ENCODE measurements at places on chromosomes 16 and 17.

GRCh38 chr17:51500454-51500853 is 240.1 kb downstream of the UTP18 start:
- DNase-seq, result no peak

DNA sequence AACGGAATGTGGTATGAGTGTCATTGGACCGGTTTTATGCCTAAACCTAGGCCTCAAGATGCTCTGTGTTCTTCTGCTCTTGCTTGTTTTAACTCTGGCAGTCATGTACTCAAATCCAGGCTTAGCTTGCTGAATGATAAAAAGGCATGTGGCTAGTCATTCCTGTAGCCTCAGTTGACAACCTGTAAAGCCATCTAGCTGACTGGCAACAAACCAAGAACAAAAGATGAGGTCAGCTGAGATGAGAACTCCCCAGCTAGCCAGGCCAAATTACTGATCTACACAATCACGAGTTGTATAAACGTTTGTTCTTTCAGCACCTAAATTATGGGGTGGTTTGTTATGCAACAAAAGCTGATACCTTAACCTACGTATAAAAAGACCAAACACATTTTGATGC is 1406.0 kb upstream of the CDH8 start:
- no peak for DNase-seq

DNA sequence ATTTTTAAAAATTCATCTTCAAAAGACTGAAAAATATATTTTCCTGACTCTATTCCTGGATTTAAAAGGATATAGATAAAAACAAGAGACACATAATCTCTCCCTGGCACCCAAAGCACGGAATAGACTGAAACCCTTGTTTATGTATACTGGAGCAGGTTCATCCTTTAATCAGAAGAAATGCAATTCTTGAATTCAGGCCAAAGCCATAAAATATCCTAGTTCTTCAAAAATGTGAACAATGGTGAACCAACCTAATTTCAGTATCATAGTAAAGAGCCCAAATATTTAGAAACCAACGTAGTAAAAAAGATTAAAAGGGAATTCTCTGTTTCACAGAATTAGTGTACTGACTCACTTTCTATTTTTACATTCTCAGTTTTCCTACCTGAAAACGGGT is 188.5 kb upstream of the C17orf78 start:
- DNase-seq, result no peak

- no peak for DNase-seq
Measured at GRCh38 chr16:57766714-57767348, 31.3 kb downstream of the KATNB1 start.

DNA sequence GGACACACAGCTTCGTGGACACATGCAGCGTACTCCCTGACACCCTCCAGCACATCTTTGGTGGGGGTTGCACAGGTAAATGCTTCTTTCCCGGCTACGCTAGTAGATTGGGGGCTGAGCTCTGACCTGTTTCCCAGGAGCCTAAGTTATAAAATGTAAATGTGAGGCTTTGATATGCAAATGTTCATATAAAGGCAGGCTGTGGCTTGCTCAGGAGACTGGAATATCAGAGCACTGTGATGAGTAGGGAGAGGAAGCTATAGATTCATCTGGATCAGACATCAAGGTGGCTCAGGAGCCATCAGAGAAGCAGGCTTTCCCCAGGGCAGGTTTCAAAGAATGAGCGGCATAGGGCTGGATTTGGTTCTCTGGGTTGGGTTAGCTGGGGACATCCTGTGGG is 3.4 kb upstream of the ETV4 start:
- DNase-seq, result no peak

- no peak for DNase-seq
Measured at GRCh38 chr17:69423450-69423849, 9.0 kb downstream of the MAP2K6 start.

DNA sequence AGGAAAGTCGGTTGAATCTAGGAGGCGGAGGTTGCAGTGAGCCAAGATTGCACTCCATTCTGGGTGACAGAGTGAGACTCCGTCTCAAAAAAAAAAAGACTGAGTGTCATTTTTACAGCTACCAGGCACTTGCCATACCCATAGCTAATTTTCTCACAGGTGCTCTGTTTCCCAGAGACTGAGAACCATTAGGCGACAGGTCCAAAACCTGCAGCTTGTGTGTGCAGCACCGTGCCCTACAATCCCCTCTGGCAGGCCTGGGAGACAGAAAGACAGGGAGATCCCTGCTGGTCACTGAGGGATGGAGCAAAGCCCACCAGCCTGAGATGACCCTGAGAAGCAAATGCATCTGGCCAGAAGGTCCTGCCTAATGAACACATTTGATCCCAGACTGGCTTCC is 2.7 kb downstream of the TFAP4 start:
- DNase-seq, result no peak

GRCh38 chr17:28081467-28081866 is 39.0 kb downstream of the NLK start:
- no peak for DNase-seq

DNA sequence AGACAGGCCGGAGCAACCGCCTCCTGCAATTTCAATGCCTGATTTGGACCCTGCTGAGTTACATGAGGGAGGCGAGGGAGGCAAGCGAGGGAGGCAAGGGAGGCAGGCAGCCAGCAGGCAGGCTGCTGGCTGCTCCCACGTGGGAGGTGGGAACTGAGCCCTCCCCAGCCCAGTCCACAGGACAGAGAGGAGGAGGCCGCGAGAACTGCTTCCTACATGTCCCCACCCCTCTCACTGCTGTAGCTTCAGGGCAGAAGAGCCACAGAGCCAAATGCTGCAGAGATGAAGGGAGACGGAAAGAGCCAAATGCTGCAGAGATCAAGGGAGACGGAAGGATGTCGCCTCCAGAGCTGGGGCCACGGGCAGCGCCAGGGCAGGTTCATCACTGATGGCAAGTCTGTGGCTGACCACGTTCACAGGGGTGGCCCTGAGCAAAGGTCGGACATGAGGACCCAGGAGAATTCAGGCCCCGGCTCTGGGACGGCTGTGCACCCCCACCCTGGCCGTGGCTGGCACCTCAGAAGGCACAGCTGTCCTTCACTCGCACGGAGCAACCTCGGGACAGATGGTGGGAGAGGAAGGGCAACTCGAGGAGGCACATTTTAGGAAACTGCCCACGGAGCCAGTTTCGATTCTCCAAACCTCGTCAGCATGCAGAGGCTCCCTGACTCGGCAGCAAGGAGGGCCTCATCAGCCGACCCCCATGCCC is 21.5 kb downstream of the RPH3AL start:
- DNase-seq, result peak; percentile 38

GRCh38 chr16:10205688-10206087 is 23.5 kb upstream of the GRIN2A start:
- no peak for DNase-seq

DNA sequence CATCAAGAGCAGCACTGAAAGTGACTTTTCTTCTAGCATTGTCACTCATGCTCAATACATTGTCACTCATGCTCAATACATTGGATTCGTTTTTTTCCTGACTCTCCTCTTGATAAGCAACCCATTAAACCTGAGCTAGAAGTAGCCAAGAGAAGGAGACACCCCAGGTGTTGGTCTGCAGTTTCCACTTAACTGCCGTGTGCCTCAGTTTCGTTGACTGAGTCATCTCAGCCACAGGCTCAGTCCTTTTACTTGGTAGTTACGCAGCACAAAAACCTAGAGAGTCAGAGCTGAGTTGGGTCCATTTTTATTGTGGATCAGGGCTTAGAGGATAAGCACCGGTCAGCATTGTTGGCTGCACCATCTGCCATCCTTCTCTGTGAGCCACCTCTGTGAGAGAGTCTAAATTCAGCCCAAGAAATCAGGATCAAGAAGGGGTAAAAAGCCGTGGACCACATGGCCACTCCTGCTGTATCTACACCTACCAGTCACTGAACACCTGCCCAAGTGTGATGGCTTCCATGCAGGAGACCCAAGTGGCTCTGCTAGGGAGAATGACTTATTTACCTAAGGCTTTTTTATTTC is 11.3 kb downstream of the GINS2 start:
- no peak for DNase-seq

DNA sequence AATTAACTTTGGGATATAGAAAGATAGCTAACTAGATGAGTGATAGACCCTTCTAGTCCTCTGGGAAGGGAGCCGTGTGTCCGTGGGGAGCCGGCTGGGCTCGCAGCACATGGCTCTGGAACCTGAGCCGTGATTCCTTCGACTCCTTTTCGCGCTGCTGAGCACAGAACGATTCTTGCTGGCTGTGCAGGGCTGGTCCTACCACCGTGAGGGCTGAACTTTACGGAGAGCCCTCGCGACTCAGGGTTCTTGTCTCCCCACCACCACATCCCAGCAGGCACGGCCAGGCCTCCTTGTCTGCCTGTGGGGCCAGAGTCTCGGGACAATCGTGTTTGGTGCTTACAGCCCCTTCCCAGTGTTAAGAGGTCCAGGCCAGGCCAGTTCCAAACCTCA is 13.8 kb upstream of the TCF25 start:
- no peak for DNase-seq

DNA sequence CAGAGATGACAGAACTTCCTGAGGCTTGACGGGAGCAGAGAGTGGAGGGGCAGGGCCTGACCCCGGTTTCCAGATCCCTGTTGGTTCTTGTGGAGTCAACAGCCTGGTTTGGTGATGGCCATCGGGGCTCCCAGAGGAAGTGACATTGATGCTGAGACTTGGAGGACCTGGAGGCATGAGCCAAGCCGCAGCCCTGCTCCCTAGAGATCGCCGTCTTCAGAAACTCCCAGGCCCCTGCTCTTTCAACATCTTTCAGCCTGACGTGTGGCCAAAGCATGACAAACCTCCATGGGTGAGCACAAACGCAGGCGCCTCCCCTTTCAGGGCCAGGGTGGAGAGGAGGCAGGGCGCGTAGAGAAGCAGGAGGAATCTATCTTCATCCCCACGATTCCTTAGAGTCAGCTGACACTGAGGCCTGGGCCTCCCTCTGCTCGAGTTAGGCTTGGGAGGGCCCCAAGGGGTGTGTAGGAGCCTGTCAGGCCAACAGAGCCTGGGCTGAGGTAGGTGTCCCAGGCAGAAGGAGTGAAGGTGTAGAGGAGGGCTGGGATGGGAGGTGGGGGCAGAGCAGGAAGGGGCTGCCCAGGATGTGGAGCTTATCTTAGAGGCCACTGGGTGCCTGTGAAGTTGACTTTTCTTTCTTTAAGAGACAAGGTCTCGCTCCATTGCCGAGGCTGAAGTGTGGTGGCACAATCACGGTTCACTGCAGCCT is 56.1 kb upstream of the MED9 start:
- no peak for DNase-seq

DNA sequence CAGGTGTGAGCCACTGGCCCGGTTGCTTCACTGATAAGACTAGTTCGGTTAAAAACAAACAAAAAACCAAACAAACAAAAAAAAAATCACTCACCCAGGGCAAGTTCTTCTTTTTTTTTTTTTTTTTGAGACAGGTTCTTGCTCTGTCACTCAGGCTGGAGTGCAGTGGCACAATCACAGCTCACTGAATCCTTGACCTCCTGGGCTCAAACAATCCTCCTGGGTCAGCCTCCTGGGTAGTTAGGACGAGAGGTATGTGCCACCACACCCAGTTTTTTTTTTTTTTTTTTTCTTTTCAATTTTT is 119.5 kb upstream of the CORO6 start:
- no peak for DNase-seq

GRCh38 chr17:74466111-74466827 is at the start of gene CD300A:
Gene CD300A (plus strand): TSS chr17:74466634. CDS start chr17:74466704, 70 bp downstream.
- peak; percentile 57 for DNase-seq

DNA sequence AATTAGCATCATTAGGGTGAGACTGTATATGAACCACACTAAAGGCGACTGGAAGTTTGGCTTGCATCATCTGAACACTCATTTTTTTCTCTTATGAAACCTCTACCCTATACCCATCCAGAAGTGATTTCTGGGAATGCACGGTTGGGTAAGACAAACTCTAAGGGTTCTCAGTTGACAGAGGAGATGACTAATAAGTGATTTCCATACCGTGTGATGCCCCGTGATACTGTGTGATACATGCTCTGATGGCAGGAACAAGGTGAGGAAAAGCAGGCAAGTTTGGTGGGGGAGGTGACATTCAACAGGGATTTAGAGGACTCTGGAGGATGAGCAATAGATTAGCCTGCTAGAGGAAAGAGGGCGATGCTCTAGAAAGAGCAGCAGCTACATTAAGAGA is 156.4 kb upstream of the CCL2 start:
- DNase-seq, result no peak

DNA sequence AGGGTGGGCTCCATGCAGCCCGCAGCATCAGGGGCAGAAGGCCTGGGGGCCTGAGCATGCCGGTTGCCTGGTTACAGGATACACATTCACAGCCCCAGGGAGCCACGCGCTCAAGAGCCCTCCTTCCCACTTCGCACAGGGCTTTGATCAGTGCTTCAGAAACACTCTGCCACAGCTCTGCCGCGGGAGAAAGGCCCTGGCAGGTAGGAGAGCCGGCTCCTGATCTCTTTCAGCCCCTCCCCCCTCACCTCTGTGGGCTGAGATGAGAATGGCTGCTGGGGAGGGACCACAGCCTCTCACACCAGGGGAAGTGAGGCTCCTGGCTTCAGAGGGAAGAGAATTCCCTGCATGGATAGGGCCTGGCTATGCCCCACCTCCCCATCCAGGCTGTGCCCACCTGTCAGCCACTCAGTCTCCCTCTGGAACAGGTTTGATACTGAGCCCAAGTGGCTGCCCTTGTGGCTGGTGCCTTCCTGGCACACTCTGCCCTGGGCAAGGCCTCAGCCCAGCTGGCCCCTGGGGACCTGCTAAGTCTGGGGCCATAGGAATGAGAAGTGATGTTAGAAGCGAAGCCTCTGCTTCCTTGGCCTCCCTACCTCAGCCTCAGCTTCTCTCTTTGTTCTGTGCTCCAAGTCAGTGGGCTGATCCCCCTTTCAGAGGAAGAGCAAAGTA is 8.6 kb downstream of the DOK4 start:
- no peak for DNase-seq

GRCh38 chr16:66886914-66887313 is 6.6 kb downstream of the PDP2 start:
- DNase-seq, result no peak

GRCh38 chr16:27330542-27330941 is 16.8 kb downstream of the IL4R start:
- no peak for DNase-seq

DNA sequence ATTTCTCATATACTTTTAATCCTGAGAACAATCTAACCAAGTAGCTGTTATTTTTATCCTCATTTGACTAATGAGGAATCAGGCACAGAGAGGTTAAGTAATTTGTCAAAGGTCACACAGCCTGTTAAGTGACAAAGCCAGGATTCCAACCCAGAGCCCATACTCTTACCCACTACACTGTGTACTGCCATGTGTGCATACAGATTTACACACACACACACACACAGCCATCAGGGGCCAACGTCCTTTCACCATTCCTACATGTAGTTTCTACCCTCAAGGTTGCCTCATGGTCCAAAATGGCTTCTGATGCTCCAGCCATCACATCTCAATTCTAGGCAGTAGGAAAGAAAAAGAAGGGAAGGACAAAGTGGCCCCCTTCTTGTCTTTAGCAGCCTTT is 22.1 kb downstream of the TMEM186 start:
- no peak for DNase-seq

All from amygdala (tissue), 56 donors.